ENCODE measurements at places on chromosomes 4 and X.
A peak's percentile ranks its signal among the peaks of the same experiment; 100 is the strongest.

- no peak for DNase-seq
Observed at GRCh38 chrX:39935411-39936064, 162.2 kb downstream of the BCOR start.

GRCh38 chr4:182778222-182778982, 138.8 kb downstream of the DCTD start:
- DNase-seq, result no peak

DNA sequence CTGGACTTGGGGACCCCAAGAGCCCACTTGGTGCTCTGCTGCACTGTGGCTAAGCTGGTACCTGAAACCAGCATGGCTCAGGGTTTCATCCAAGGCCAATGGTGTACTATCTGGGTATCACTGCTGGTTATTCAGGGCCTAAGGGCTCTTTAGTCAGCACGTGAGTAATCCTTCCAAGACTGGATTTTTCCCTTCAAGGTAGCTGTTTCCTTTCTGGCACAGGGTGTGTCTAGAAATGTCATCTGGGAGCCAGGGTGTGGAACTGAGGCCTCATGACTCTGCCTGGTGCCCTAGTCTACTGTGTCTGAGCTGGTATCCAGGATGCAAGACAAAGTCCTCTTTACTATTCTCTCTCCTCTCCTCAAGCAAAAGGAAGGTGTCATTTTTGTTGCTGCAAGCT, 99.0 kb upstream of the QRFPR start:
- no peak for DNase-seq

DNA sequence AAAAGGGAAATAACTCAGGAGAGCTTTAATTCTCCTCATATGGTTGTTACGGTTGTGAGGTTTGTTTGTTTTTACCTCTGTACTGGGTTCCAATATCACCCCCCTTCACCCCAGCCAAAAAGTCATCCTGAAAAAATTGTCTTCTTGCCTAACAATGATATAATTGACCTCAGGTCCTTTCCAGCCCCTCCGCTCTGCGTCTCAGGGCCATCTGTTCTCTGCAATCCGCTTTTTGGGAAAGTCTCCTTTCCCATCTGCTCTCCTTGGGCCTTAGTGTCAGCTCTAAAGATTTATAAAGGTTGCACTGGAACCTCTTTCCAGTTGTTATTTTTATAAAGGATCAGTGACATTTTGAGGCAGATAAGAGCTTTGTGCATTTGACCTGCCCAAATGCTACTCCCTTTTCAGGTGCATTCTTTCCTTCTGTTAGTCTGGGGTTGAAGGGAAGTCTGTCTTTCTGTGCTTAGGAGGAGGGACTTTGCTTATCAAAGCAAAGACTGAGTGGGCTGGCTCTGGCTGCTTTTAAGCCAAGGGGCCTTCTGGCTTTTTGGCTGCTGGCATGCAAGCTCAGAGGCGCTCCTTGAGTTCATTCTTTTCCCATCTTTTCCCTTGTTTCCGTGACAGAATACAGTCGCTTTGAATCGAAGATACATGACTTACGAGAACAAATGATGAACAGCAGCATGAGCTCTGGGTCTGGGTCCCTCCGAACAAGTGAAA, 34.1 kb downstream of the DLG3 start:
- no peak for DNase-seq

DNA sequence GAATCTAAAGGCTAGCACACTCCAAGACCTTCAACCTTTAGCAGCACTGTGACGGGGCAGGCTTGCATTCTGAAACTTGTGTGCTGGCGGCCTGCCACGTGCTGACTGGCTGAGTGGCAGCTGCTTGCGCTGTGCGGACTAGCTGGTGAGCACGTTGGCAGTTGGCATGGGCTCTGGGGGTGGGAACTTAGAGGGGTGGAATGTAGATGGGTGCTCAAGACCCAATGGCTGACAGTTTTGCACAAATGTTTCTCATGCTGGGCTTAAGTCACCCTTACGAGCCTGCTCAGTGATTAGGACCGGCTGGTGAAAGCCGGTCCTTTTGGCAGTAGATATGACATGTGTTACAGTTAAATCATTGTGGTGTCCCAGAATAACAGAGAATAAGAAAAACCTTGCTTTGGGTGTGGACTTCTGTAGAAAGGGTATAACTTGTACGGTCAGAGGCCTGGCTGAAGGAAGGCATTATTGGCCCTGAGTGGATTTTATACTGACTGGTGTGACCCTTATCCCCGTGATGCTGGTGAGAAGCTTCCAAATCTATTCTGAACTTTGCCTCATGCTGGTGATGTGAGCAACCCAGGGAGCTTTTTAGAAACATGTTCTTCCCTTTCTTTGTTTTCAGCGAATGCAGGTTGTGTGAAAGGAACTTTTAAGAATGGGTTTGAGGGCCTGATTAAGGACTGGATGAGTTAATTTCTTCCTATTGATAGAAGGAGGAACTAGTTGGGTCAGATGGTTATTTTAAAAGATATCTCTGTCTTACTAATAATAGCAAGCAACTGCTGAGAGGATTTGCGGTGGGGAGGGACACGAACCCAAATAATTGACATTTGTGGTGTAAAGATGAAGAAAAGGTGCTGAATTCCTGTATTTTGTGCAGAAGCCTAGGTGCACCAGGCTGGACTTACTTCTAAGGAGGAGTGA, 107.4 kb upstream of the SLC4A4 start:
- DNase-seq, result no peak

- no peak for DNase-seq
Observed at GRCh38 chr4:157880761-157881160, 292.1 kb downstream of the GASK1B start.

DNA sequence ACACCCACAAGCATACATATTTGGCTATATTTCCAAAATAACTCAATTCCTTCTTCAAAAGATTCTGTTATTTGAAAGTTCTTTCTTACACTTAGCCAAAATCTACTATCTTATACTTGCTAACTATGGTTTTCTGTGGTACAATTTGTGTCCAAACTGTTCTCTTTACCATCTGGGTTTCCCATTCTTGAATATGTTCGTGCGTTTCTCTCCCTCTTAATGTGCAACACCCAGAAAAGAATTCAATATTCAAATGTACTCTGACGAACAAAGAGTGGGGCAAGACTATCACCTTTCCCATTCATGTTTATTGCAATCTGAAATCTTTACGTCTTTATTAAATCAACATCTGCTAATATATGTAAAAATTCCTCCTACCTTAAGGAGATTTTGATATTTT, 912.7 kb downstream of the FAT4 start:
- DNase-seq, result no peak

GRCh38 chr4:4502694-4503311, 39.0 kb downstream of the STX18 start:
- DNase-seq, result peak; percentile 9

DNA sequence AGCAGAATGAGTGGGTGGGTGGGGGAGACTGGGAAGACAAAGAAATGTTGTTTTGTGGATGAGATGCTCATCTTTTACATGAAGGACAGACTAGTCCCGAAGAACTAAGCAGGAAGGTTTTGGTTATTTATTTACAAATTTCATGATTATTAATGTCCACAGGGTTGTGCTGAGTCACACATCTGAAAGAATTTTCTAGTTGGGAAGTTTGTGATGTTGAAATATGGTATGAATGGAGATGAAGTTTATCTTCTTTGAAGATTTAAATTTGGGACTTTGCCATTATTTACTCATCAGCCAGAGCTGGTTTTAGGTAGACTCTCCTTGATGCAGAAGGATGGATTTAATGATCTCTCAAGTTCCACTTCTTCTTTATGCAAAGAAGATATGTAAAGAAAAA, 75.5 kb downstream of the MOSPD2 start:
- DNase-seq, result no peak

DNA sequence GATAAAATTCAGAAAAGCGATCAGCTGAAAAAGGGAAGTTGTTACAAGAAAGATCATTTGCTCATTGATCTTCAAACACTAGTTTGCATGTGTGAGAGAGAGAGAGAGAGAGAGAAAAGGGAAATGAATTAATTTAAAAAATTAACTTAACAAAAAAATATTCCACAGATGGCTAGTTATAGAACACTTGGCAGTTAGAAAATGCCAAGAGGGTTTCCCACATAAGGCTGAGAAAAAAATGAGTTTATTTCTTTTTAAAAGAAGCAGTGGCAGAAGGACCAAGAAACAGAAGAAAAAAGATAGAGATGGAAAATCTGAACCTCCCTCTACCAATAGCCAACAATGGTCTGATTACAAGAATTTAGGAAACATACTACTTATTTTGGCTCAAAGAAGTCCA, 47.1 kb downstream of the FGF13 start:
- DNase-seq, result no peak

- no peak for DNase-seq
Observed at GRCh38 chr4:20992002-20992401, 291.7 kb downstream of the PACRGL start.

DNA sequence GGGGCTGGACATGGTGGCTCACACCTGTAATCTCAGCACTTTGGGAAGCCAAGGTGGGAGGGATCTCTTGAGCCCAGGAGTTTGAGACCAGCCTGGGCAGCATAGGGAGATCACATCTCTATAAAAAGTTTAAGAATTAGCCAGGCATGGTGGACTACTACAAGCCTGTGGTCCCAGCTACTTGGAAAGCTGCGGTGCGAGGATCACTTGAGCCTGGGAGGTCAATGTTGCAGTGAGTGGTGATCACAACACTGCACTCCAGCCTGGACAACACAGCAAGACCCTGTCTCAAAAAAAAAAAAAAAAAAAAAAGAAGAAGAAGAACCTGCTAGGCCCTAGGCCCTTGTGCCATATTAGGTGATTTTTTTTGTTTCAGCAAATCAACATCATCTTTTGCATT, 12.2 kb downstream of the SRD5A3 start:
- no peak for DNase-seq

- DNase-seq, result no peak
Observed at GRCh38 chr4:165369522-165369921, 9.3 kb upstream of the CPE start.

- DNase-seq, result no peak
Observed at GRCh38 chr4:165324236-165324917, 3.1 kb upstream of the MSMO1 start.

GRCh38 chr4:57404483-57404882, 294.3 kb upstream of the IGFBP7 start:
- DNase-seq, result no peak

- no peak for DNase-seq
Observed at GRCh38 chr4:8083086-8083825, 75.4 kb downstream of the ABLIM2 start.
